Cerebellar nuclear complex (tissue), 1 donor: ENCODE measurements at places on chromosomes 7 and 10.

DNA sequence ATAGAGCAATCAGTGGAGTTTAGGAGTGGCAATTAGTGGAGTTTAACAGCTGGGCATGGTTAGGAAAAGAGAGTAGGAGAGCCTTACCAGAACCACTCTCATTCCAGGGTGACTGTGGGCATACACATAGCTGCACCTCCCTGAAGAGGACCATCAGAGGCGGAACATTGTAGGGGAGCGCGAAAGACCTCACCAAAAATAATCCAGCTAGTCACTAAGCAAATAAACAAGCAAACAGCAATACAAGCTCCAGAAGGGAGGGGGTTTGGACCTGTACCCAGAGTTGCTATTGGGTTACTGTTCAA is 4.1 kb upstream of the NACAD start:
- no peak for DNase-seq

GRCh38 chr7:47552621-47553020 is 29.3 kb downstream of the TNS3 start:
- no peak for DNase-seq

DNA sequence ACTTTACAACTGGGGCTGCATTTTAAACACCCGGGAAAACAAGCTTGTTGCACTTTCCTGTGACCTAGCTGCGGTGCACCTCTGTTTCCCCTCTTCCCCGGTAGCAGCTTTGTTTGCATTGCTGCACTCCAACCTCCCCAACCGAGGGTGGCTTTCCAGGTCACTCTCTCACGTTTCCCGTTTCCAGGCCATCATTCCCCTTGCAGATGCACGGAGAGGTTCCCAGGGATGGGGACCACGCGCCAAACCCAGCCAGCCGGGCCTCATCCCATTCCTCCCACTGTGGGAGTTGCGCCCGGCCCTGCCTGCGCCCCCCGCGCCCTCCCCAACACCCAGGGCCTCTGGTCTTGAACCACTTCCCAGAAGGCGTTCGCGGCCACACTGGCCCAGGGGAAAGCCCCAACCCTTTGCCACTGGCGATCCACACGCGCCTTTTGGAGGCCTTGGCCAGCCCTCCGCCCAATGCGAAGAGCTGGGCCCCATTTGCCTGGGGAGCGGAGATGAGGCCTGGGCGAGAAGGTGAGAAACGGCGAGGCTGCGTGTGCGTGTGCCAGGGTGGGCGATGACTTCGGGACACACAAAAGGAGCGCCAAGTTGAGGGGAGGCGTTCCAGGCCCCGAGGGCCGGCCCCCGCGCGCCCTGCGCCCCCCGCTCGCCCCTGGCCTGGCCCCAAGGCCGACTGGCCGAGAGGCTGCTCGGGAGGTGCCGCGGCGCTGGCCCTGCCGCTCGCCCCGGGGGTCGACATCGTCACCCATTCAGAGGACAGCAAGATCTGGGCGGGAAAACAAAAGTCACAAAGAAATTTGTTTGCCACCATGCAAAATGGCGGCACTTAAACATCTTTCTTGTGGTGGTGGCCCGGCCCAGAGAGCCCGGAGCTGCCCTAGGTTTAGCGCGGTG is 15.9 kb downstream of the SKIDA1 start:
- DNase-seq: no peak

GRCh38 chr10:74936577-74937265 is 110.3 kb downstream of the KAT6B start:
- no peak for DNase-seq

- no peak for DNase-seq
These were observed 39.8 kb downstream of the PSMC2 start for GRCh38 chr7:103387242-103387641.
